LNCaP clone FGC (cell line): ENCODE measurements at places on chromosomes 6 and 20.

DNA sequence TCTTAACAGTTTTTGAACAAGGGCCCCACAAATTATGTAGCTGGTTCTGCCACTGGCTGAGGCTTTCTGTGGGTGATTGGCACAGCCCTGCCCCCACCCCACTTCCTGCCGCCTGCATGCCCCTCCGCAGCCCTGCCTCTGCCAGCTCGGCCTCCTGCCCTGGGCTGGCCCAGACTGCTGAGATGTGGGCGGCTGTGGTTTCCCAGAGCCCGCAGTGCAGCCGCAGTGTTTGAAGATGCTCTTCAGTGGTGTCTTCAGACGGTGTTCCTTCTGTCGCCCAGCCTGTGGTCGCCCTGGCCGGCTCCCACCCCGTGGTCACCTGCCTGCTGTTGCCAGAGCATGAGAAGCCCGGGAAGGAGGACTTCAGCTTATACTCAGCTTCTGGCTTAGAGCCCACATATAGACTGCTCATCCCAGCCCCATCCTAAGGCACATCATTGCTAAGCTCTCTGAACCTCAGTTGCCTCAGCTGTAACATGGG is 154.3 kb downstream of the VEGFA start:
- DNase-seq, result no peak

GRCh38 chr6:113921299-113921904 is 49.5 kb downstream of the HDAC2 start:
- DNase-seq, result no peak

GRCh38 chr6:119610265-119610664 is 260.7 kb upstream of the MAN1A1 start:
- no peak for DNase-seq

- DNase-seq, result no peak
Observed at GRCh38 chr6:98976674-98977385, 29.1 kb upstream of the FBXL4 start.

- DNase-seq, result no peak
Observed at GRCh38 chr6:165566088-165566828, 96.8 kb downstream of the PDE10A start.

GRCh38 chr6:157560691-157561413 is 179.9 kb downstream of the ZDHHC14 start:
- no peak for DNase-seq

DNA sequence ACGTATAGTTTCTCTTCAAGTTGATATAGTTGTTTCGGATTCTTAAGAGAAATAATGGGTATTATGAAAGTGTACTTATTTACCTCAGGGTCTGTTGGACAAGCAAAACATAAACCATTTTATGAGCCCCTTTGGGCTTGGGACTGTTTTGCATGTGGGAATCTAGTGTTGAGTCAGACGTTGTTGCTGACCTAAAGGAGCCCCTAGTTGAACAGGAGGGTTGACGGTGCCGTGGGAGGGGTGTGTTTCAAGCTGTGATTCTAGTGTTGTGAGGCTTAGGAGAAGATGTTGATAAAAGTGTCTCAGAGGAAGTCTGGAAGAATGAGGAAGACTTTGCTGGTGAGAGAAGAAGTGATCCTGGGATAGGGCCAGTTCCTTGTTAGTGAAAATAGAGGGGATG is 140.0 kb downstream of the ARID1B start:
- DNase-seq, result no peak

DNA sequence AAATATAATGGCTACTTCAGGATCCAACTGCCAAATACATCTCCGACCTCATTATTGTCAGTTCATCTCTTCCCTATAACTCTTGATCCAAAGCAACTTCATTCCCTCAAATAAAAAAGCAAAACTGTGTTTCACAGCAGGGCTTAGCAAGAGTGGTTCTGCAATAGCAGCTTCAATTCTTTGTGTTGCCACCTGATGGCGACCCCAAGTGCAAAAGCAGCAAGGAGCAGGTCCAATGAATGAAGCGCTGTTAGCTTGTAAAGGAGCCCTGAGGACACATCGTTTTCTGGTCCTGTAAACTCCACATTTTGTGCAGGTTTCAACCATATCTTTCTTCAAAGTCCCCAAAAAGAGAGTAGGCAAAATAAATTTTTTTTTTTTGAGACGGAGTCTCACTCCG is 19.6 kb downstream of the RTN4IP1 start:
- no peak for DNase-seq

- DNase-seq, result no peak
Observed at GRCh38 chr6:16591396-16592222, 169.7 kb downstream of the ATXN1 start.

- no peak for DNase-seq
Observed at GRCh38 chr6:126718600-126719327, 378.8 kb downstream of the CENPW start.

GRCh38 chr6:35711731-35712130 is 23.0 kb upstream of the FKBP5 start:
- DNase-seq, result no peak

- DNase-seq, result no peak
Observed at GRCh38 chr6:106477790-106478189, 117.3 kb downstream of the CRYBG1 start.

GRCh38 chr6:83867527-83868161 is 8.2 kb downstream of the CYB5R4 start:
- DNase-seq, result no peak

- no peak for DNase-seq
Observed at GRCh38 chr6:157045831-157046454, 268.8 kb downstream of the ARID1B start.
